Skin of body (tissue), 3 donors: ENCODE measurements at places on chromosomes 1 and 21.
A peak's percentile ranks its signal among the peaks of the same experiment; 100 is the strongest.

- DNase-seq = no peak
Observed at GRCh38 chr1:73205294-73205973, 923.1 kb upstream of the NEGR1 start.

DNA sequence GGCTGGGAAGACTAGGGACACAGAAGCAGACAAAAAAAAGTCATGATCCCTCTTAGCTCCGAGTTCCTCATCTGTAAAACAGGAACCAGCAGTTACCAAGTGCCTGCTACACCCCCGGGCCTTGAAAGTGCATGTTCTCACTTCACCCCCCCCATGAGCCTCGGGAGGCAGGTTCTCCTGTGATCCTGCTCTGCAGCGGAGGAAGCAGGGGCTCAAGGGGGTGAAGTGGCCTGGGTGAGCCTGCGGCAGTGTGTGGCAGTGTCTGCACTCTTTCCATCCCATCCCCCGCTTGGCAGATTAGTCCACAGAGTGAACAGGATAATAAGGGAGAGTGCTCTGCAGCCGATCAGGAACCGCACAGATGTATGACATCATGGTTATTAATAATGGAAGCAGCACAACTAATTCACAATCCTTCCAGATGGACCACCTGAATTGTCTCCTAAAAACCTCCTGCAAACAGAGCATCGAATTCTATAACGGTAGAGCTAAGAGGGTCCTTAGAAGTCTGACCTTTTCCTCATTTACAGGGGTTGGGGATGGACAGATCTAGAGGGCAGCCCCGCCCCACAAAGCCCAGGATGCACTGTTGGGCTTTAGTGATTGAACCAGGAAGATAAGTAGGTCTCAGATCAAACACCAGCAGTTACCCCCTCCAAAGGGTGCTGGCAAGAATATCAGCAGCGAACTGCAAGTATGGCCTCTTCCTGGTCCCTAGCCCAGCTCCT, 174.1 kb upstream of the EDN2 start:
- DNase-seq = no peak

DNA sequence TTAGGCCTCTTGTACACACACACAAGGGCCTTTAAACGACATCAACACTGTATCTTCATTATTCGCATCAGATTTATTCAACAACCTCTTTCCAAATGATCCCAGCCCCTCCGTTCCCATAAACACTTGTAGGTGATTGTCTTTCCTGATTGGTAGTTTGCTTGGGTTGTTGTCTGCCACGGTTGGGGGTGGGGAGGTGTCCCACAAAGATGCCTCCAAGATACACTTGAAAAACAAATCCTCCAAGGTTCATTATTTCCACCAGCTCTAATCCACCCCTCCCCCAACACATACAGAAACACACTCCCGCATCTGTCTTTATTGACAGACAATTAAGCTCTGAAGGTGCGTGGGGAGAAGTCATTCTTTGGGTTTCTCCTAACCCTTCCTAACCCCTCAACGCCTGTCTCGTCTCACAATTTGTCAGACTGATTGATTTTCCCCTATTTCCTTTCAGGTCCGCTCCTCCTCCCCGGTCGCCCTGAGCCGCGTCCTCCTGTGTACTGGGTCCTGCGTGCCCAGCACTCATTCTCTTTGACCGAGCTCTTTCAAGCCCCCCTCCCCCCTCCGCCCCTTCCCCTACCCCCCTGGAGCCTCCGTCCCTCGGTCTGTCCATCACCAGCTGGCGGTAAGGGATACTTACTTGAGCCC, 1.4 kb downstream of the WDR26 start:
- DNase-seq = no peak

- DNase-seq = no peak
Observed at GRCh38 chr1:84363019-84363418, 35.3 kb upstream of the DNASE2B start.

DNA sequence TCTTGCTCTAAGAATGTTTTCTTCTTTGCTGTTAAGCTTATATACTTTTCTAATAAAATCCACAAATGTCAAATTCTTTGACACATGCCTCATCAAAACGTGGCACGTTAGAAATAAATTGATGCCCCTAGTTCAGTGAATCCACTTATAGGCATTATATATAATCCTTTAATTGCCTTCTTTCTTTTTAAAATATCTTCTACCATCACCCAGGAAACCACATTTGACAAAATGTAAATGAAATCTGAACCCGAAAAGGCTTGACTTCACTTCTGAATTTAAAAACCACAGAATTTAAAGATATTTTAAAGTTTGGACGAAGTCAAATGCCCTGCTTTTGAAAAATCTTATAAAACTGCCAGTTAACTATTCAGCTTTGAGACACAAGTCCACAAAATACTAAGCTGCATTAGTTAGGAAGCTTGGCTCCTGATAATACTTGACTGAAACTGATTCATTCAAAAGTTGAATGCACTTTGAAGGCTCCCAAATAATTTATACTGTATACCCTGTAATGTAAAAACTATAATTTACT, 22.4 kb upstream of the KIFAP3 start:
- no peak for DNase-seq

- no peak for DNase-seq
Observed at GRCh38 chr1:218867941-218868626, 305.6 kb upstream of the LYPLAL1 start.

DNA sequence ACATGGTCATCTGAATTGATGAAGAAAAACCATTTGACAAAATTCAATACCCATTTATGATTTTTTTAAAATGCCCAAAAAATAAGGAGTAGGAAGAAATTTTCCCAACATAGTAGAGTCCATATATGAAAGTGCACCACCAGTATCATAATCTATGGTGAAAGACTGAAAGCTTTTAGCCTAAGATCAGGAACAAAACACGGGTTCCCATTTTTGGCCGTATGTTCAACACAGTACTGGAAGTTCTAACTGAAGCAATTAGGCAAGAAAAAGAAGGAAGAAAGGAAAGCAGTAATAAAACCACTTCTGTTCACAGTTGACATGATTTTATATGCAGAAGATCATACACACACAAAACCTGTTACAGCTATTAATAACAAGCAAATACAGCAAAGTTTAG, 227.8 kb upstream of the RAB4A start:
- no peak for DNase-seq

DNA sequence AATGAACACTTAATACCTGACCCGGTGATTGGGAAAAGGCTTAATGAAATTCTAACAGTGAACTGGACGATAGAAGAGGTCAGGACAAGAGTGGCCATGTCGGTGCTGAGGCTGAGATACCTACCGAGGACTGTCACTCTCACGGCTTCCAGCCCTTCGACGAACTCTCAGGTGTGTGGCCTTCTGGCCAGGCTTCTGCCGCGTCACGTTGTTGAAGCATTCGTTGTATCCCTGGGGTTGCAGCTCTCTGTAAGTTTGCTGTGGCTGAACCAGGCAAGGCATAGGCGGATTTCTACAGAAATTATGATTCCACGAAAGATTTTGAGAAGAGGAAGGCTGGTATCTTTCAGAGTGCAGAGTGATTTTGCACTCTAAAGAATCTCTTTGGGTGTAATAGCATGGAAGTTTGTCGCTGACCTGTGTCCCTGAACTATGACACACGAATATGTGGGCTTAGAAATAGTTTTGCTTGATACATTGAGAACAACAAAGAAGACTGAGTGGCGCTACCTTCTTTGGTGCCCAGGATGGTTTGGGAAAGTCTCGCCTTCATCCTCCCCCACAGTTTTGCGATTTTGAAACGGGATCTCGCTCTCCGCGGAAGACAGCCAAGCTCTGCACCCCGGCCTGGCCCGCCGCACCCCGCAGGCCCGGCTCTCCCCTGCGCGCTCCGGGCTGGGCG, 403 bp upstream of the EPHX4 start:
- no peak for DNase-seq

DNA sequence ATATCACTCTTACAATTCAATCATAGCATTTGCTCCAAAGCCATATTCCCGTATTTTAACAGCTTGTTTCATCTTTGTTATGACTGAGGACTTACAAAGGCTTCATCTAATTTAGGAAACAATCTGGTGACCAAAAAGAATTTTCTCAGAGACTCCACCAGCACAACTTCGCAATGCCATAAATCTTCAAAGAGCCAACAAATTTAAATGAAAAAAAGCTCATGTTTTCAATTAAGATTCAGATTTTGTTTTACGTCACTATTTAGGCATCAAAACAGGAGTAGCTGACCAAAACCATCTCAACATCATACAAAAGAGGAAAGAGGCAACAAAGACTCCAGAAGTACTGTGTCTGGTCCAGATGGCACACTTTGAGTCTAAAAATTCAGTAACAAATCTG, 373.3 kb downstream of the TTLL7 start:
- DNase-seq = peak; percentile 29

DNA sequence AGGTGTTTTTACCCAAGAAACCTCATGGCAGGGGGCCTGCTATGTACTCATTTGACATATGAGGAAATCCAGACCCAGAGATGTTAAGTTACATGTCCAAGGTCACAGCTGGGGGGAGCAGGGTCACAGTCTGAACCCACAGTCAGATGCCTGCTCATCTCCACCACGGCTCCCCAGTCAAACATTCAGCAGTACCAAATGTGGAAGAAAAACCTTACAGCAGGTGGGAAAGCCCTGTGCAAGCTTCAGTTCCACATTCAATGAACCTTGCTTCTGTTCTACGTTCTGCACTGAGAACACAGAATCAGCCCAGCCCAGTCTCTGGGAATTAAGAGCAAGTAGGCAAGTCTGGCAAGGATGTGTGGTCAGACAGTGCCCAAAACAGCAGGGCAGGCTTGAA, 35.2 kb downstream of the LRP8 start:
- DNase-seq = no peak

DNA sequence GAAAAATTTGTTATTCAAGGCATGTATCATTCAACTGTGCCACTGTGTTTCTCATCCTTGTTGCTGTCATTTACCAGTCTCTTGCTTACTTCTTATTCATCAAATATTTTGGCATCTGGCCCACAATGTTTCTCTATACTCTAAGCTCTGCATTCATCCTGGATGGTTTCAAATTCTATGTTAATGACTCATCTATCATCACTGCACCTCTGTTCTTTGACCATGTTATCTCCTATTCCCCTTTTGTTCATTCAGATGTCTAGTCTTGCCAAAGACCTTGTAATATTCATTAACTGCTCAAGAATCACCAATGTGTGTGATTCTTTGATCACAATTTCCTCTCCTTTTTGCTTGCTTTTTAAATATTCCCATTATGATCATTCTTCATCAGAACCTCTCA, 54.6 kb upstream of the PRKACB start:
- no peak for DNase-seq

- DNase-seq = no peak
Observed at GRCh38 chr1:180229483-180230415, at the start of gene LHX4. Gene LHX4 (plus strand): TSS chr1:180230264. CDS start chr1:180230530, 266 bp downstream.

DNA sequence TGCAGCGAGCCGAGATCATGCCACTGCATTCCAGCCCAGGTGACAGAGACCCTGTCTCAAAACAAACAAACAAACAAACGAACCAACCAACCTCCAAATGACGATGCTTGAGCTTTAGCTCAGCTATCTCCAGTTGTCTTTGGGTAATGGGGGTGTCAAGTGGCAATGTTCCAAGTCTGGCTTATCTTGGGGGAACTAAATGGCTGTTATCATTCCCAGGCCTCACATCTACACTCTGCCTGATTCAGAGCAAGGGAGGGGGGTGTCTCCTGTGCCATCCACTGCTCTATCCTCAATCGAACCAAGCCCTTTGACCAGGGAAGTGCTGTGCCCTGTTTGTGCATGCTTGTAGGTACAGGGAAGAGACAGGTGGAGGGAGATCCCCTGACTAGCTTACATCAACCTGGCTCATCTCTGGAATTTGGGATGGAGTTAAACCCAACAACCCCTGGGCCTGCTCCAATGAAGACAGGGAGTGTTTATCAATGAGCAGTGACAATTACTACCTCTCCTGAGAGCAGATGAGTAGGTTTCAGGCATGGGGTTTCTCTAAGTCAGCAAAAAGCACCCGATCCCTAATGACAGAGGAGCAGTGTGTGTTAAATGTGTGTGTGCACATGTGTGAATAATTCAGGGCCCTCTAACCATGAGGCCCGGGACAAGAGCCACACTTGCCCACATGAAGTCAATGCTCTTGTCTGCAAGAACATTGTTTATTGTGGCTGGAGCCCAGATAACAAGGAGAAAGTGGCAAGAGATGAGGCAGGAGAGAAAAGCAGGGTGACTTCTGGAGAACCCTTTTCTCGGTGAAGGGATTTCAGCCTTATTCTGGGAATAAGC, 20.3 kb upstream of the IL6R start:
- DNase-seq = no peak
